ENCODE measurements at places on chromosomes 1 and 21.

DNA sequence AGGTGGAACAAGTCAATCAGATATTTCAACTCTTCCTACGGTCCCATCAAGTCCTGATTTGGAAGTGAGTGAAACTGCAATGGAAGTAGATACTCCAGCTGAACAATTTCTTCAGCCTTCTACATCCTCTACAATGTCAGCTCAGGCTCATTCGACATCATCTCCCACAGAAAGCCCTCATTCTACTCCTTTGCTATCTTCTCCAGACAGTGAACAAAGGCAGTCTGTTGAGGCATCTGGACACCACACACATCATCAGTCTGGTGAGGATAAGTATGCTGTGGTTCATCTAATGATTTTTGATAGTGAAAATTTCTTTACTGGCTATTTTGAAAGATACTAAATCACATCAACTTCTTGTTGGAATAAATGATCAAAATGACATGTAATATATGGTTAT, 67.7 kb upstream of the MPC2 start:
- no peak for DNase-seq

- no peak for DNase-seq
Measured at GRCh38 chr1:27763358-27763757, 9.7 kb upstream of the STX12 start.

GRCh38 chr1:67627906-67628305, 57.1 kb upstream of the GADD45A start:
- DNase-seq: no peak

DNA sequence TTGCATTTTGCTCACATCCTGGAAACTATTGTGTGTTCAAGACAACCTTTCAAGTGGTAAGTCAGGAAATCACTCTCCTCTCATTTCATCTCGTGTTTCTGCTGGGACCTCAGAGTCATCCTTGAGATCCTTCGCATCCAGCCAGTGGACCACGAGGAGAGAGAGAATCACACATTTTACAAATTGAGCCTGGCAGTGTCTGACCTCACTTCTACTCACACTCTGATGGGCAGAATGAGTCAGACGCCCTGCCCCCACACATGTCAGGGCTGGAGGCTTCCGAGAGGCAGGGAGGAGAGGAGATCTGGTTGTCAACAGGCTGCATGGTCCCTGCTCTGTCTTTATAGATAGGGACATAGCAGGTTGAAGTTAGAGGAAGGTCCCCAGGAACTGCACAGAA, 509.7 kb downstream of the AJAP1 start:
- DNase-seq: peak; percentile 35

- DNase-seq: no peak
Measured at GRCh38 chr1:23585321-23586022, 26.2 kb upstream of the ID3 start.

DNA sequence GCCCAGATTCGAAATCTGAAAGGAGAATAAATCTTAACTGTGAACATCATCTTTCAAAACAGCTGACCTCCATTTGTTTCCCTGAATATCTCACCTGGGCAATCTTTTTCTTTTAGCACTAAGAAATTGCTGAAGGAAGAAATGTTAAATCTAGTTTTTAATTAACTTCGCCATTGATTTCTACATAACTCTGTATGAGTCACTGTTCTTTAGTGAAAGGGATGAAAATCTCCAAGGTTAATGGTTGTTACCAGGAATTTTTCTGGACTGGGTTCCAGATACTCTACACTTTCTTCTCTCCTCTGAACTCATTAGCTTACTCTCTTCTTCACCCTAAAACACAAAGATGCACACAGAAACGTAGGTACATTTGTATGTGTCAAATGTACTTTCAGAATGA, 235.7 kb downstream of the BACH1 start:
- no peak for DNase-seq

- DNase-seq: no peak
Measured at GRCh38 chr1:107379826-107380225, 239.0 kb downstream of the NTNG1 start.

- DNase-seq: no peak
Measured at GRCh38 chr1:201608635-201609395, 69.9 kb downstream of the NAV1 start.

- DNase-seq: peak; percentile 86
Measured at GRCh38 chr1:224497714-224498573, 63.3 kb upstream of the WDR26 start.

DNA sequence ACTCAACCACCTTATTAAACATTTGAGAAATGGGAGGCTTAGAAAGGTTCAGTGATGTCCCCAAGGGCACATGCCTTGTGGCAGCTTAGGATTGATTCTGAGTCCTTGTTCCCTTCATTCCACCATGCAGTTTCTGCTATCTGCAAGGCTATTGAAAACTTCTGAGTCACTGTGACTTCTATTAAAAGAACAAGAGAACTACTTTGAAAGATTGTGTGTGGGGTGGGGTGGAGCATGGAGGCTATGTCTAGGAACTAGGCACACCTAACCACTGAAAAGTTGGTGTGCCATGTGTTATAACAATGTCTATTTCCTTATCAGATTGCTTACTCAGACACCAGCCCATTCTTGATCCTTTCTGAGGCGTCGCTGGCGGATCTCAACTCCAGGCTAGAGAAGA, 10.8 kb downstream of the MTARC1 start:
- DNase-seq: no peak

GRCh38 chr1:78005755-78006154, 1.0 kb downstream of the DNAJB4 start:
- no peak for DNase-seq

- no peak for DNase-seq
Measured at GRCh38 chr1:2975466-2976179, 45.6 kb upstream of the ACTRT2 start.

DNA sequence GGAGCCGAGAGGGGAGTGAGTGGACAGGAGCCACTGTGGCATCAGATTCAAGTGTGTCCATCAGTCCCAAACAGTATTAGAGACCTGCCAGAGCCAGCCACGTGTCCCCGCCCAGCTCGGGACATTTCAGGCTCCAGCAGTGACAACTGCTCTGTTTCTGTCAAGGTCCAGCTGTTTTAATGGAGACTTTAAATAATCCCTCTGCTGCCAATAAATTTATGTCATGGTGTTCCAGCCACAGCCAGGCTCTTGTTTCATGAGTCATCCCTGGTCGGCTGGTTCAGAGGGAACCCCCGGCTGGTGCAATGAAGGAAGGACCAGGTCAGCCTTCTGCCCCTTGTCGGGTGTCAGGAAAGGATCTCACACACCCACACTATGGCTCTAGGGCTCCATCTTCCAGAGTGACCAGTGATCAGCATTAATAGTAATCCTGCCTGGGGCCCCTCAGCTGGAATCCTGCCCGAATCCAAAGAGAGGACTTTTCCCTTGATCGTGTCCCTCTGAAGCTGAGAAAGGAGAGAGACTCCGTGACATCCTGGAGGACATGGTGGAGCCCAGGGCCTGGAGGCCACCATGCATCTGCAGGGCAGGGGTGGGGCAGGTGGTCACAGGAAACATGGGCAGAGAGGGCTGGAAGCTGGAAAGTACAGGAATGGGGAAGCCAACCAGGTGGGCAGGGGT, 197.3 kb downstream of the MATN1 start:
- DNase-seq: no peak

DNA sequence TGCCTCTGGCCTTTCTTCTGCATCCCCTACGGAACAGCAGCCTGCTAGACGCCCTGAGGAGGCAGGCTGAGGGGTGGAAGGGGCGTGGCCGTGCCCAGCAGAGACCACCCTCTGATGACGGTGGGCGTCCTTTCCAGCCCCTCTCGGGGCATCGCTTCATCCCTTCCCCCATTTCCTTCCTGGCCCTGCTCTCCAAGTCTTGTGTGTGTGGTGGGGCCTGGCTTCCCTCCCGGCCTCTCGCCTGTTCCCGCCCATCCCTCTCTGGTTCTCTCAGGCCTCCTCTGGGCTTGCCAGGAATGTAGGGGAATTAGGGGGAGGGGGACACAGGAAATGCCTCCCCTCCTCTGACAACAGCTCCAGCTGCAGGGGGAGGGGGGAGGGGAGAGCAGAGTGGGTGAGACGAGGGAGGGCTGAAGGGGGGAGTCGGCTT, 51.1 kb downstream of the SKI start:
- DNase-seq: no peak

DNA sequence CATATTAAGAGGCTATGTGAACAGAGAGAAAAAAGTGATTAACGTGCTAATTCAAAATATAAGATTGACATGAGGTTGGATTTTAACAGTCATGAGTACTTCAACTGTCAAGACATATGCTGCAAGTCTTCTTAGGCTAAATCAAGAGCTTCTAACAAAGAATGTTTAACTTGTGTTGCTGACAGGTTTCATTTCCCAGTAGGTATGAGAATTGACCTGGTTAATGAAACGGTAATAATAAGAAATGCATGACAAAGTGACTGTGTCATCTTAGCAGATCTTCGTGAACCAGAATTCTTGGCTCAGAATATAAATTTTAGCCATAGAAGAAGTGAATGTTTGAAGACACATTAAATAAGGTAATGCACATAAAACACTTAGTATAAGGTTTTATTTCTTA, 132.6 kb upstream of the PTGFR start:
- no peak for DNase-seq

DNA sequence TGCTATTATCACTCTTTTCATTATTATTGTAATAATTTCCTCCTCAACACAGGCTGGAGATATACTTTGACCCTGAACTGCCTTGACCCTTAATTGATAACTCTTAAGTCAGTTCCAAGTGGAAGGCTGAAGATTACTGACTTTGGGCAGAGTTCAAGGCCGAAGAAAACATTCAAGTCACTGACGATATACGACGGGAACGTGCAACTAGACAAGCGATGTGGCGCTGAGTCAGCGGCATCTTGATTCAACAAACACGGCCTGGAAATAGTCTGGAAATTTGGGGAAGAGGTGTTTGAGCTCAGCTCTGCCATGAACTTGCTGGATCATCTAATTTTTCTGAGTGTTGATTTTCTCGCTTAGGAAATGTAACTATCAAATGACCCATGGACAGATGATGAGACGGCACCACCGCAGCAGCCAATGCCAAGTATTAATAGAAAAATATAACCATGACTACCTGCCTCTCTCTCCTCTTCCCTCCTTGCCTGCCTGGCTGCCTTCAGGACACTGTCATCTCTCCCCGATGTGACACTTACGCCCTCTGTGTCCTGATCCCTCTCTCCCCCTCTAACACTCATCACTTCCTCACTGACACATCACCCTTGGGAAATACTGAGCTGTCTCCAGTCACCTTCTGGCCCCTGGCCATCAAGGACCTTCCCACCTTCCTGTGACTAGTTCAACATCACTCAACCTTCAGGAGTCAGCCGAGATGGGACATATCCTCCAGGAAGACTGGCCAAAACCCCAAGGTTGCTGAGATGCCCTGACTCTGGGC, 49.4 kb downstream of the TMCO4 start:
- DNase-seq: no peak

GRCh38 chr1:200741551-200742207, 3.0 kb downstream of the CAMSAP2 start:
- DNase-seq: no peak

DNA sequence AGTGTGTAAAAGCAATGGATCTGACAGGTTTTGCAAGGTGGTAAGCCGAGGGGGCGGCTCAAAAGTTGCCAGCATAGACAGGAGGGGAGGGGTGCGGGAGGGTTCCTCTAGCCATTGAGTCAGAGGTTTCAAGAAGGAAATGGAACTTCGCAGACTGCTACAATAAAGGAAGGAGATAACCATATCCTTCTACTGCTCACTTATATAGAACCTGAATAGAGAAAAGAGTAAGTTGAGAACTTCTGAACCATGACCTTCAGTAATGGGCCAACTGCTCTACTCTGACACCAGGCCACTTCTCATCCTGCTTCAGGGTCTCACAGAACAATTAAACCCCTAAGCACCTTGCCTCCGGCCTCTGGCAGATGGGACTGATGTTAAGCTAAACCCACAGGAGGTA, 26.3 kb upstream of the BCAR3 start:
- DNase-seq: peak; percentile 76

- DNase-seq: no peak
Measured at GRCh38 chr1:224173523-224173922, 9.5 kb upstream of the DEGS1 start.

DNA sequence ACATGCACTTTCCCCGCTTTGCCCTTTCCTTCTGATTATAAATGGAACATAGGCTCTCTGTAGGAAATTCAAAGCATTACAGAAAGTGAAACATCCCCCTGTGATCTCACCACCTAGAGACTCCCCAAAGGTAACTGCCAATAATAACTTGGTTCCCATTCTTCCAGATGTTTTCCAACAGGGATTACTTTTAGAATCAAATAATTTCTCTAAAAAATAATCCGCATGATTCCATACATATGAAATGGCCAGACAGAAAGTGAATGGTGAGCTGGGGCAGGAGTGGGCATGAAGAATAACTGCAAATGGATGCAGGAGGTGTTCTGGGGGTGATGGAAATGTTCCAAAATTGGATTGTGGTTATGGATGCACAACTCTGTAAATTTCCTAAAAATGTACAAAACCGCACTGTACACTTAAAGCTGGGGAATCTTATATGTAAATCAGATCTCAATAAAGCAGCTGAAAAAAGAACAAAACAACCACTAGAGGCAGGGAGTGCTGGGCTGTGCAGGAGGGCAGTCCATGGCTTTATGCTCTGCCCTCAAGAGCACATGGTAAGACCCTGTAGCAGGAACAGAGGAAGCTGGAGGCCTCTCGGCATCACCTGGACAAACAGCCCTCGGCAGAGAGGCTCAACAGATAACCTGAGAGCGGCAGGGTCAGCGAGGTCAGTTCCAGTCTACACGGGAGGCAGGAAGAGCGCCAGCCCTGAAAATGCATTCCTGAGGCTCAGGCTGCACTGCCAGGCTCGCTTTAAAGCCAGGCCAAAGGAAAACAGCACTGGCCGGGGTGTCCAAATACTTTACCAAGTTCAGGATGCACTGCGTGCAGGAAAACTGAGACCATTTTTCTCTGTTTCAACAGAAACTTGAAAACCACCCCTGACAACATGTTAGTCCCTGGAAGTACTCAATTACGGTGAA, 39.7 kb downstream of the CAPZB start:
- no peak for DNase-seq

DNA sequence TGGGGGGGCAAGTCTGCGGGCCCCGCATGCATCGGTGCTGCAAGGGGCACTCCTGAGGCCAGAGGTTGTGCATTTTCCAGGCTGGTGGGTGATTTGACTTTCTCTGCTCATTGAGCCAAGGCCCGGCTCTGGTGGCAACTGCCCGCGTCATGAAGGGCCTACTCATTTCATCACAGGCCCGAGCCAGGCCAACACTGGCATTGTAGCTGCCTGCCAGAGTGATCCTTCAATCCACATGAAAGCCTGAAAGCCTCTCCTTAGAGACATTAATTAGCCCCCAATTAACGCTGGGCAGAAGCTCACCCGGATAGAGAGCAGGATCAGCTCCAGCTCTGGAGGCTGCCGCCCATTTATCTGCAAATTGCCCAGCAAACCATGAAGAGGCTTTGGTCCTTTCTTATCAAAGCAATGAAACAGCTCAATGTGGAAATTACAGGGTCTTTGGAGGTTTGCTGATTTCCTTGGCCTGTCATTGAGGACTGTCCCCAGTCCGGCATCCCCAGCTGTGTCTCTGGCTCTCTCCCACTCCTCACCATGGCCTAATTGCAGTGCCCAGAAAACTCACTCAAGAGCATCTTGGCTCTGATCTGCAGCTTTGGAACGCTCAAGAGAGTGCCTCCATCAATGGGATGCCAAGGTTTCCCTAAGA, 50.4 kb upstream of the STUM start:
- no peak for DNase-seq

- DNase-seq: no peak
Measured at GRCh38 chr1:15426492-15427279, 11.6 kb upstream of the CTRC start.

- no peak for DNase-seq
Measured at GRCh38 chr1:216778737-216779136, 55.5 kb upstream of the ESRRG start.

Data from activated CD4-positive, alpha-beta T cell treated with anti-CD3 and anti-CD28 coated beads for 48 hours (primary cell).